ENCODE measurements at places on chromosomes 6 and 20. TPM values are rescaled to one million over a fixed set of nuclear protein-coding genes. Genes with fewer than 3 reads are reported as not detected.

The CFB gene
- 0.51 TPM for total RNA-seq

The FAM50B gene
- 4.4 TPM for total RNA-seq

- DNase-seq: no peak
Observed at GRCh38 chr20:37274851-37275524, 13.4 kb upstream of the GHRH start.

The ADGRF1 gene
- total RNA-seq: not detected

The SLC4A11 gene
- total RNA-seq: 26.0 TPM

The OR2B6 gene
- not detected for total RNA-seq

The ZFP64 gene
- 40.6 TPM for total RNA-seq

The LY6G5C gene
- 1.2 TPM for total RNA-seq

The TRAPPC3L gene
- under 0.01 TPM for total RNA-seq

The DOK5 gene
- not detected for total RNA-seq

DNA sequence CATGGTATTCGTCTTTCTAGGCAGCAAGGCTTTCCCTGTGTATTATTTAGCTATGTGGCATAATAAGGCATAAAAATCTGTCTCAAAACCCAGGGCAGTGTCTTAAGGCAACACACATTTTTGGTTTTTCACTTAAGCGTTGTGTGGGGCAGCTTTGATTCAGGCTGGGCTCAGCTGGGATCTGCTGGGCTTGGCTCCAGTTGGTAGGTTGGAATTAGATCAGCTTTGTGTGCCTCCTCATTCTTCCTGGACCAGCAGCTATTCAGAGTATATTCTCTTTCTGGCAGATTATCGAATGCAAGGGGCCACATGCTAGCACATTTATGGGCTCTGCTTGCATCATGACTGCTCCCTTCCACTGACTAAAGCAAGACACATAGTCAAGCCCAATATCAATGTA, 487.9 kb downstream of the RFPL4B start:
- no peak for DNase-seq

GRCh38 chr6:101241442-101241841, 152.1 kb upstream of the GRIK2 start:
- DNase-seq: no peak
